ENCODE measurements at places on chromosomes 1 and 21. TPM values are rescaled to one million over a fixed set of nuclear protein-coding genes. Genes with fewer than 3 reads are reported as not detected.

FAM89A gene
- total RNA-seq, result 5.6 TPM

TIE1 gene
- total RNA-seq, result 40.9 TPM

B3GALT2 gene
- 0.50 TPM for total RNA-seq

GRCh38 chr1:21365036-21365435 is 74.8 kb upstream of the ECE1 start:
- H3K27ac ChIP-seq, result no peak overlapping the region
- H3K36me3 ChIP-seq, result no peaks in the 10 kb centered on the region
- no peak overlapping the region for H3K4me3 ChIP-seq
- no peak for DNase-seq

- peaks cover 5% of the 10 kb centered on the region for H3K4me1 ChIP-seq
- H3K36me3 ChIP-seq, result no peaks in the 10 kb centered on the region
- no peak for DNase-seq
- no peak overlapping the region for H3K27ac ChIP-seq
- H3K27me3 ChIP-seq, result no peaks in the 10 kb centered on the region
- H3K4me3 ChIP-seq, result no peak overlapping the region
Measured at GRCh38 chr21:41659791-41660560, 106.9 kb downstream of the RIPK4 start.

DNA sequence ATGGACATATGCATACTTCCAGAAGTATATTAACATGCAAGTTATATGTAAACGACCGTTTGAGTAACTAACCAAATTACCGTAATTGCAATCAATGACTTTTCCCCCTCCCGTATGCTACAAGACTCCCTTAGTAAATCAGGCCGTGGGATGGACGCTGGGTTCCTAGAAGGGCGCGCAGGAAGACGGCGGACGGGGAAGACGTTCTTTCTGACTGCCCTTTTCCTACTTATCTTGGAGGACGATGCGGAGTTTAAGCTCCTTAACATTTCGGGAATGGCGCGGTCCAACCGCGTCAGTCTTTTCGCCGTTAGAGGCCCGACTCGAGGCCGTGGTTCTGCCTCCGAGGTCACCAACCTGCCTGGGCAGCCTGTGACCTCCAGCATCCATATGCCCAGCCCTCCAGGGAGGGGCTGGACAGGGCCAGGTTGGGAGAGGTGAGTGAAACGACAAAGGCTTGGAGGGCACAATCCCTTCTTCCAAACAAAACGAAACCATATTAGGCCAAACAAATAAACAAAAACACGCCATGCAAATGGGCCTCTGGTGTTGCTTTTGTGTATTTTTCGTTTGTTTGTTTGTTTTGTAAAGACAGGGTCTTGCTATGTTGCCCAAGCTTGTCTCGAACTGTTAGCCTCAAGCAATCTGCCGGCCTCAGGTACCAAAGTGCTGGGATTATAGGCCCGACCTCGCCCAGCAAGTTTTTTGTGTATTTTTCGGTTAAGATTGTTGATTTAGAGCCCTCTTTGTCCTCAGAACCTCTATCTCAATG is 873 bp upstream of the PI4KB start:
- no peaks in the 10 kb centered on the region for H3K27me3 ChIP-seq
- peaks cover 18% of the 10 kb centered on the region for H3K36me3 ChIP-seq
- no peak for DNase-seq
- peak overlapping the region; percentile 88 for H3K4me3 ChIP-seq
